Activated CD4-positive, alpha-beta T cell treated with anti-CD3 and anti-CD28 coated beads for 4 hours (primary cell): ENCODE measurements at places on chromosomes 1 and 21.

DNA sequence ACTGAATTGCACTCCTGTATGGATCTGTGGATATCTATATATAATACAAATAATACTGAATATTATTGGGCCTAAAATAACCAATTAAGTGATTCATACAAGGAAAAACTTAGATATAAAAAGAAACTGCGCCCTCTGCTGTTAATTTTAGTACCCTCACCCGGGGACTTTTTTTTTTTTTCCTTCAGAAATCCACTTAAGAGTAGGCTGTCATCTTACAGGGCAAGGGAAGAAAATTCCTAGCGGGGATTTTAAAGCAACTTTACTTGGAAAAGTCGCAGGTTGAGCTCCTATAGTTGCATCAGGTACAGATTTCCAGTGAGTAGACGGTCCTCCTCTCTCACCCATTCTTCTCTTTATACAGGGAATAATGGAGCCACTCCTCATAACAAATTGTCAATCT, 1.3 kb downstream of the NTNG1 start:
- no peak for DNase-seq

DNA sequence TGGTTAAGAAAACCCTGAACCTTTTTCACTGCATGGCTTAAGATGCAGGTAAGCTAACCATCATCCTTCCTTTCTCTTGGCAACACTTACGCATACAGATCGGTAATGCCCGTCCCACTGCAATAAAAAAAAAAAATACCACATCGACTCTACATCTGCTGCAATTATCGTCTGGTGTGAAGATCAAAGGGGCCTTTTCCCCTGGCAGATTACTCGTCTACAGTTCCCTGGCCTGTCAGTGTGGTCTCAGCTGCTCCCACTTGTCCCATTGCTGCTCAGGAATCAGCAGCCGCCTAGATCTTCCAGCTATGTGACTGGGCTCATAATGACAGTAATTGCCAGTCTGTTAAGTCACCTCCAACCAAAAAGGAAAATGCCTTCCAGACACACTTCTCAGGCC, 133.1 kb downstream of the SETD4 start:
- DNase-seq, result no peak

- no peak for DNase-seq
Observed at GRCh38 chr1:201267481-201268229, 15.7 kb upstream of the PKP1 start.

- DNase-seq, result no peak
Observed at GRCh38 chr1:45443580-45444446, 47.1 kb downstream of the TESK2 start.

DNA sequence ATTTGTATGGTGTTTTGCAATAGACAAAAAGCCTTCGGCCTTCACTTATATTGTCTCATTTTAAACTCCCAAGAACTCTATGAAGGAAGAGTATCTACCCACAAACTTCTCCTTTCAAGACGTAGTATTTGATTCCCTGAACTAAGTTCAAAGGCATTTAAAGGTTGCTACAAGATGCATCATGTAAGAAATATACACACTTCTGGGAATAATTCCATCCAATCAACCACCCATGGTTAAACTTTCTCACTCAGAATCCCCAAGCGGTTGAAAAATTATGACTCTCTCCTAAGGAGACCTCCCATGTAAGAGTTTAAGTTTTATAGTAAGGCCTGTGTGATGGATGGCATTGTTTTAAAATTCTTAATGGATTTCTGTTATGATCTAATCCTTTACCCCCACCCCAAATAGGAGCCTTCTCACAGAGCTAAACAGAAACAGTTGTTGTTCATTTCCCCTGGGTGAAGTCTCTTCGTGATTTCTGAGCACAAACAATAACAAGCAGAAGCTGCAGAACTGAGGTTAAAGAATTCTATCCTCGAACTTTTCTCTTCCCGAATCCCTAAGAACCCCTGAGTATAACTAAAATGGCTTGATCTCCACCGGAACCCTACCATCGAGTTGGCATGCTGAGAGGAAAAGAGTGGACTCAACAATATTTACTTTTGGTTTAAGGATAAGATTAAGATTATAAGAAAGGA, 185.0 kb downstream of the TGFBR3 start:
- no peak for DNase-seq

DNA sequence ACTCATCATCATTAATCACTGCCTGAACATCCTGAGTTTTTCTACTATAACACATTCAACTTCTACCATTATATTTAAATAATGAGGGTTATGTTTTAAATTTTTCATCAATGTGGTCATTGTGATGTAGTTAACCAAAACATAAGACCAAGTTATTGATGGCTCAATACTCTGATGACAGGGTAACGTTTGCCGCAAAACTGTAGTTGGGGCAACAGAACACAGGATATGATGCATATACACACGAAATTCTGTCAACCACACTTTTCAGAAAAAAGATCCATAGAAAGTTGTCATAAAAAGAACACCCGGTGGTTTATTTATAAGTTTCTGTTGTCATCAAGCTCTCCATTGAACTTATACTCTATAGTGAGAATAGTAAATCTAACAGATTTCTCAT, 121.7 kb upstream of the COL11A1 start:
- DNase-seq, result no peak

DNA sequence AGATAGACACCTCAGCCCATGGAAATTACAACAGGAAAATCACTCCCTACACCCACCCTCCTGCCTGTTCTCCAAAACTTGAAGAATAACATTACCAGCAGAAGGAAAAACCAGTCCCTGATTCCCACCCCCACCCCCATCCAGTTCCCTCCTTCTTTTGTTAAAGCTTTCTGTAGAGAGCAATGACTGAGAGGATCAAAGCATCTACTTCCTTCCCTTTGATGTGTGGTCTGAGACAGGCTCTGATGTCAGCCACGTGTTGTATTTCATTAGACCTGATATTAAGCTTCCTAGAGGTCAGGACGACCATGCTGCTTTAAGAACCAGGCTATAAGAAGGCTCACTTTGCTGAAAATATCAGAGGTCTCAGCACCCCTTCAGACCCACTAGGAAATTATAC, 73.9 kb upstream of the HAO2 start:
- no peak for DNase-seq

- peak; percentile 61 for DNase-seq
Observed at GRCh38 chr1:38834937-38835827, 24.4 kb downstream of the RRAGC start.

- DNase-seq, result no peak
Observed at GRCh38 chr1:70820995-70821394, 226.6 kb downstream of the PTGER3 start.

GRCh38 chr1:59779949-59780348, 34.8 kb upstream of the HOOK1 start:
- DNase-seq, result no peak

GRCh38 chr1:1066403-1067283, 7.5 kb downstream of the RNF223 start:
- DNase-seq, result peak; percentile 34

GRCh38 chr1:245444945-245445344, 290.2 kb downstream of the KIF26B start:
- no peak for DNase-seq

DNA sequence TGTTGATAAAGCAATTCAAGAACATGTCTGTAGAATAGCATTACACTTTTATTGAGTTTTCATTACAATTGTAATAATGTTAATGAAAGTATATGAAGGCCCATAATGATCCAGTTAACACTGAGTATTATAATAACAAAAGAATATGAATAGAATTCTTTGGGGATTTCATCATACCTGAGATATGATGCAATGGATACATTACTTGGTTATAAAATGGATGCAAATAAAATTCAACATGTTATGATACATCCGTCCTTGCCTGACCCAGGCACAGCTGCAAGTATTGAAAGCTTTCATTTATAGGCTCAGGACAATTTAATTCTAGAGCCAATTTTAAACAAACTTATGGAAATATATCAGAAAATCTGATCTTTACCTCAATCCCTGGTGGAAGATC, 8.2 kb upstream of the KCNA3 start:
- no peak for DNase-seq

GRCh38 chr1:6459850-6460265, 6.1 kb downstream of the TNFRSF25 start:
- DNase-seq, result peak; percentile 71

DNA sequence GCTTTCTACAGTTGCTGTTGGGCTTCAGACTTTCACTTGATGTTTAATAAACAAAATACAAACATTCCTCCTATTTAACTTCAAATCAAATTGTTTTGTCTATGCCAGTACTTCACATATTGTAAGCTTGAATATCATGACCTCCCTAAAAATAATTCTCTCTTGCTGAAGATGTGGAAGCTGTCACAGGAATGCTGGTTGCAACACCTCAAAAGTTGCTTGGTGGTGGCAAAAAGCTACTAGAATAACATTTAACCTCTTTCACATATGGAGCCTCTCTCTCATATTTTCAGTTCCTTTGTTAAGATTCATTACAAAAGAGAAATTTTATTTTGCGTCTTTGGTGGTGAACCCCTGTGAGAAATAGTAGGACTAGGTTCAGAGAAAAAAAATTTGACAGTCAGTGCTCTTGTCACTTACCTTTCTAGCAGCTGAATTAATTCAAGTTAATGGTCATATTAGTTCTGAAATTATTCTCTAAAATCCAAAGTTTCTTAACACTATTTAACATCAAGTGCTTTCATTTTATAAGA, 25.5 kb upstream of the F13B start:
- DNase-seq, result no peak

GRCh38 chr1:91520942-91521507, 20.4 kb downstream of the CDC7 start:
- no peak for DNase-seq

DNA sequence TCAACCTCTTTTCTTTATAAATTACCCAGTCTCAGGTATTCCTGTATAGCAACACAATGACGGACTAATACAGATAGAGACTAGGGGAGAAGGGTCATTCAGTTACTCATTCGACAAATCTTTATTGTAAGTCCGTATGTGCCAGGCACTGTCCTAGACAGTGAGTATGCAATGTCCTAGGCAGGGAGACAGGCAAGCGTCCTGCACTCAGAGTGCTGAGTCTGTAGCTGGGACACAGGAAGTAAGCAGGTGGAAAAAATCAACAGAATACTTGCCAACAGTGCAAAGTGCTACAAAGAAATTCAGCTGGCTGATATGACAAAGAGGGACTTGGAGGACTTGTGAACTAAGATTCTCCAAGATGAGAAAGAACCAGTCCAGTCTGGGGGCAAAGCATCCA, 92.2 kb upstream of the ZBTB40 start:
- DNase-seq, result no peak

- DNase-seq, result no peak
Observed at GRCh38 chr1:41583658-41584547, 99.4 kb upstream of the EDN2 start.

DNA sequence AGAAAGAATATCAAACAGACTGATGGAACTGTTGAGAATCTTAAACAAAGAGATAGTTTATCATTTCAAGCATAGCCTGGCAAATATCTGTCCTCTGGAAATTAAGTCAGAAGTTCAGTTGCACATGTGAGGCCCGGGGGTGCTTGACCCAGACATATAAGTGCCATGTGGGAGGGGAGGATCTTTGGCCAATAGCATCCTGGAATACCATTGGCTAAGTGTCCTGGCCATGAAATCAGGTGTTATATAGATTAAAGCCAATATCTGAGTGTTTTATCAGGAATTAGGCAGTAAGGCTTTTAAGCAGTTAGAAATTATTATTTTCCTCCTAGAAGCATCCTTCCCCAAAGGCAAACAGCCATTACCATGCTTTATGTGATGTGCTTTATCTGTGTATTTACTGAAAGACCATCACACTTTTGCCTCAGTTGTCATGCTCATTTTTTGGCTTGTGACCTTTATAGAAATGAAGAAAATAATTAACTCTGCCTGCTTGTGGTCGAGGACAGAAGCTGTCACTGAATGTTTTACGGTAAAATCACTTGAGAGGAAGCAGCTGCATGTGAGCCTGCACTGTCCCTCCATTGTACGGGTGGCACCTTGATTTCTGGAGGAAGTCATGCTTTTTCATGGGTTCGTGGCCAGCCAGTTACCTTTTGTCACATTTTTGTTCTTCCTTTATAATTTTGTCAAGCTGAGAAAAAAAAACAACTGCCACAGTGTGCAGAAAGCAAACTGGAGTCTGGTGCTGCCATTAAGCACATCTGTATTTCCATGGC, 259.9 kb upstream of the FMN2 start:
- DNase-seq, result no peak

- DNase-seq, result no peak
Observed at GRCh38 chr1:224378855-224379631, 22.4 kb downstream of the CNIH4 start.

- no peak for DNase-seq
Observed at GRCh38 chr1:22688466-22688865, 22.2 kb upstream of the EPHB2 start.

DNA sequence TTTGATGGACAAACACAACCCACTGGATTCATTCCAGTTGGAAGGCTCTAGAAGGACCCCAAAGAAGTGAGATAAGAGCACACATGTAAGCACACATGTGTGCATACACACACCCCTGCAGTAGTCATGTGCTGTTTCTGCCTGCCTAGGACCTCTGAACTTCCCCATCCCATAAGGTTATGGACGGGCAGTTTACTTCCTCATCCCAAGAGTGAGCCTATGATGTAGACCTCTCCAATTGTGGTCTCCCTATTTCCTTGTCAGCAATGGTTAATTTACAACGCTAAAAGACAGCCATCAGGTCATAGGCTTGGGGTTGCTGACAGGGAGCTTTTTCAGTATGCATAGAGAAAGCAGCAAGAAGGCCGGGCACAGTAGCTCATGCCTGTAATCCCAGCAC, 15.4 kb upstream of the ADAR start:
- no peak for DNase-seq

DNA sequence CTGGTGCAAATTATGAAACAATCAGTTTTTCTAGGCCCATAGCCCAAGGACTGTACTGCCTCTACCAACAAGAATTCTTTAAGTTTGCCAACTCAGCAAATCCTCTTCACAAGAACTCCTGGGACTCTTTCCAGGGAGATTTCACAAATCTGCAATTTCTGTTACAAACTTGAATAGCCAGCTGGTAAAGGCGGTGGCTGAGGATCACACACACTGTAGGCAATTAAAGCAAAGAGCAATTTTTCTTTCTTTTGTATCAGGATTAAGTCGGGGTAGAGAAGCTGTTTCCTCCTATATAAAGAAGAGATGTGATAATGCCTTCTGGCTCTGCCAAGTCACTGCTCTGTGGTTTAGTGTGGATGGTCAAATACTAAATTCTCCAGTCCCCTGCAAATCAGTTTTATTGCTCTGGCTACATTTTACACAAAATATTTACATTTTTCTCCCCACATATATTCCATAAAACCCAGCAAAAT, 1.7 kb downstream of the ALDH9A1 start:
- DNase-seq, result no peak

DNA sequence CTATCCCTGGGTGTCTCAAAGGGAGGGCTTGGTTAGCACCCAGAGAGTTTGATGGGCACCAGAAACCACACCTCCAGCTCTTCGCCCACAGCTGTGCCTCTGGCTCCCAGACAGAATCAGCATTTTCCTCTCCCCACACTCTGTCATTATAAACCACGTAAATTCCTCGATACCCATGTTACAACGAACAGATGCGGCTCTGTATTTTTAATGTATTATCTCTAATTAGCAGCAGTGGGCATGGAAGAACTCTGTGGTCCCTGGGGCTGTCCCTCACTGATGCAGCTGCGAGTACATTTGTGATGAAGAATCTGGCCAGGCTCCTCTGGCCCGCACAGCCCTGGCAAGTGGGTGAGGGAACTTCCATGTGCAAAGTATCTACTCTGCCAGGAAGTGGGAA, 10.8 kb downstream of the HMGB4 start:
- DNase-seq, result no peak
